ENCODE measurements at places on chromosomes 2 and 18.

DNA sequence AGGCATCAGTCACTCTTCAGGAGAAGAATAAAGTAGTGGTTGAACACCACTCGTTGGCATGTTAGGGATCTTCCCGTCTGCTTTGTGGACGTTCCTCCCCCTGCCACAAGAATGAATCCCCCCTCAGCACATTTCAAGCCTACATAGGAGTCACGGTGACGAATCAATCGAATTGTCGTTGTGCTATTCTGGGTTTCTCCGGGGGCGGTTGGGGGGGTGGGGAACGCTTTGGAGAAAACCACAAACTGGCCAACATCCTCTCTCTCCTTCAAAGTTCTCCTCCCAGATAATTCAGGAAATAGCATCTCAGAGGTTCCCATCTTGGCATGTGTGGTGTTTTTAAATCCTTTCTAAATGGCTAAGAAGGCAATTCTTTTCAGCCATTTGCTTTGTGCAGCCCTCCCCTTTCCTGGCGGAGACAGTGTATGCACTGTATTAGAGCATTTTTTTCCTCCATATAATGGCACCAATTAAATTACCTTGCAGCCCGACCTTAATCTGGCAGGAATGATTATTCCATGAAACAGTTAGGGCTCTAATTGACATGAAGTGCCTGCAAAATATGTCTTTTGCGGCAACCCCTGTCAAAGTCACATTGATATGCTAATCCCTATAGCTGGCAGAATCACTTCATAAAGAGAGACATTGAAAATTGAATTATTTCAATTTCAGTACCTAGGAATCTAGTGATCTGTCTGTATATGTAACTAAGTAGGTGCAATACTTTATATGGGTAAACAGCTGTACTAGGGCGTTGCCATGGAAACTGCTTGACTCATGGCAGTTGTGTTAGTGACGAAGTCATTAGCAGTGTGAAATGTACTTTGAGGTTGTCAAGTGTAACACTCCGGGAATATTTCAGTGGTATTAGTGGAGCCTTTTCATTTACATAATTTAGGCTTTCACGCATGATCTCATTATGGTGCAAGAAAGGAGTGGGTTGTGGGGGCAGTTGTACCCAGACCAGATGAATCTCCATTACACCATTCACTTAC is 323.4 kb upstream of the SLC14A2 start:
- DNase-seq, result no peak

- DNase-seq, result no peak
Observed at GRCh38 chr18:50422286-50422898, 47.5 kb downstream of the SKA1 start.

- DNase-seq, result no peak
Observed at GRCh38 chr2:174546519-174547506, 50.8 kb downstream of the WIPF1 start.

DNA sequence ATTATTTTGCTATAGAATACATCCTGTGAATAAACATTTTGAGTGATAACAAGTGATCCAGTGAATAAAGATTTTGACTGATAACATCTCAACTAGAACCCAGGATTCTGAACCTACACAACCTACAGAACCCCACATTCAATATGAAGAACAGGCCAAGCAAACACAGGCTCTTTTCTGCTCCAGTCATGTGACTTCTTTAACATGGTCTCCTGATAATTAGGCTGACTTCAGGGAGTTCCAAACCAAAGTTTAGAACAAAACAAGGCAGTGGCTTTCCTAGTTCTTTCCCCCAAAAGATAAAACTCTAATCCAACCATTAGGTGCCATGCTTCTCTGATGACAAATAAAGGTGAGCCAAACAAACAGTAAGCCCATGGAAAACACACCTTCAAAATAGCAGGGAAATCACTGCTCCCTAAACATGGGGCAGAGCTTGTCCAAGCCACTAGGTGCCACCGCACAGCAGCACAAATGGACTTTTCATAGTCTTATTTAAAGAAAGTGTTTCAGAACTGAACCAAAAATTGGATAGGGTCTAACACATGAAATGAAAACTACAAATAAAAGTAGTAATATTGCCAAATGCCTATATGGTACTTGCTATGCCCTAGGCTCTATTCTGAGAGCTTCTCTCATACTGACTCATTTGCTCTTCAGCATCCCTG is 95.3 kb downstream of the EVA1A start:
- no peak for DNase-seq

- no peak for DNase-seq
Observed at GRCh38 chr2:134224005-134224404, 29.9 kb upstream of the MGAT5 start.

- DNase-seq, result no peak
Observed at GRCh38 chr18:56823986-56824565, 172.9 kb downstream of the WDR7 start.

- DNase-seq, result no peak
Observed at GRCh38 chr2:159614534-159615366, 1.6 kb downstream of the BAZ2B start.

- DNase-seq, result no peak
Observed at GRCh38 chr2:155318710-155319109, 620.2 kb downstream of the KCNJ3 start.

DNA sequence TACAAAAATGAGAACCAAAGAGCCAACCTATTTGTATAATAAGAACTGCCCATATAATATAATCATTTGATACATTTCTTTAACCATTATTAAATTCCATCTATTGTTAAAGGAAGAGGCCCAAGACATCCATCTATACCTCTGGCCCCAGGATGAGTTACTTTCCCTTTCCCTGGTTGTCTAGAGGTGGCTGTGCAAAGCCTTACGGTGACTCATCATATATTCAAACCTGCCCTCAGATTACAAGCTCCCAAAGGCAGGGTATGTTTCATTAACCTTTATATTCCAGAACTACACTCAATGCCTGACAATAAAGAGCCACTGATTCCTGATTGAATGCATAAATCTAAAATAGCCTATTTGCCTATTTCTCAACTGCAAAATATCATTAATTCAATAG is 105.8 kb upstream of the PID1 start:
- no peak for DNase-seq
